Pancreas (tissue), 10 donors: ENCODE measurements at places on chromosomes 6 and 20. TPM values are rescaled to one million over a fixed set of nuclear protein-coding genes. Genes with fewer than 3 reads are reported as not detected.

DNA sequence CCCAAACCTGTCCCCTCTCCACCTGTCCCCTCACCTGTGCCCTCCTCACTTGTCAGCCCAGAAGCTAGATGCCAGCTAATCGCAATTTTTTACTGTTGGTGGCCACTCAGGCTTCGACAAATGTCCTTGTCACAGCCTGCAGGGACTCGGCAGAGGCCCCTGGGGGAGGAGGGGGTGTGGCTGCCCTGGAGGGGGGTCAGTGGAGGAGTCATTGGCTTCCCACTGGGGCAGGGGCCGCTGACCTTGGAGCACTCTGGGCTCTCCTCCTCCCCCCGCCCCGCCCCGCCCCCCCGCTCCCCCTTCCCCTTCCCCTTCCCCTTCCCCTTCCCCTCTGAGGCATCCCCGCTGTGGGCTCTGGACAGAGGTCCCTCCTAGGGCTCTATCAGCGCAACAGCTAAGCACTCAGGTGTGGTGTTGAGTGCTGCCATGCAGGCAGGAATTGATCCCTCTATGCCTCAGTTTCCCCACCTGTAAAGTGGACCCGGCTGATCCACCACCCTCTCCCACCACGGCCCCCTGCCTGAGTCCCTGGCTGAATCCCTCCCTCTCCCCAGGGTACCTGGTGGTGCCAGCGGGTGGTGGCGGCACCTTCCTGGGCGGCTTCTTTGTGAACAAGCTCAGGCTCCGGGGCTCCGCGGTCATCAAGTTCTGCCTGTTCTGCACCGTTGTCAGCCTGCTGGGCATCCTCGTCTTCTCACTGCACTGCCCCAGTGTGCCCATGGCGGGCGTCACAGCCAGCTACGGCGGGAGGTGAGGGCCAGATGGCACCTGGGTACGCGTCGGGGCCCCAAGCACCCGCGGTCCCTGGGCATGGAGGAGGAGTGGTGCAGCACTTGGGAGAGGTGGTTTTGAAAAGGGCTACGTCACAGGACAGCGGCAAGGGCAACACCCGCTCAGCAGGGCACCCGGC lies 23.8 kb downstream of the SLCO4A1 start:
- no peak for DNase-seq

DNA sequence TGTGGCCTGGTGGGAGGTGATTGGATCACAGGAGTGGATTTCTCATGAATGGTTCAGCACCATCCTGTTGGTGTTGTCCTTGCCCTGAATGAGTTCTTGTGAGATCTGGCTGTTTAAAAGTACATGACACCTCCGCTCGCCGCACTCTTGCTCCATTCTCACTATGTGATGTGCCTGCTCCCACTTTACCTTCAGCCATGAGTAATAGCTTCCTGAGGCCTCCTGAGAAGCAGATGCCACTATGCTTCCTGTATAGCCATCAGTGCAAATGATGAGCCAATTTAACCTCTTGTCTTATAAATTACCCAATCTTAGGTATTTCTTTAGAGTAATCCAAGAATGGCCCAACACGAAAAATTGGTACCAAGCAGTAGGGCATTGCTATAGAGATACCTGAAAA lies 34.5 kb downstream of the KIF16B start:
- DNase-seq, result no peak

Gene SLA2
- total RNA-seq, result 0.29 TPM

GRCh38 chr6:151147118-151147832 lies 92.5 kb upstream of the AKAP12 start:
- no peak for DNase-seq

DNA sequence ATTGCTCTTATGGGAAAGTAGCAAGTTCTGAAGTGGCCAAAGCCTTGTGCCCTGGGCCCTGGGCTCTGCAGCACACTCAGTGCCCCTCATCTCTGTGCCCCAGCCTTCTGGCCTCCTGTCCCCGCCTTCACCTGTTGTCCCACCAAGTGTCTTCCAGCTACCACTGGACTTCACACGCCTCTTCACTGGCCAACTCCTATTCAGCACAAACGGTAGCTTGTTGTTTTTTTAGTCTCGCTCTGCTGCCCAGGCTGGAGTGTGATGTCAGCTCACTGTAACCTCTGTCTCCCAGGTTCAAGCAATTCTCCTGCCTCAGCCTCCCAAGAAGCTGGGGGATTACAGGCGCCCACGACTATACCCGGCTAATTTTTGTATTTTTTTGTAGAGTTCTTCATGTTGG lies 4.8 kb downstream of the CCHCR1 start:
- no peak for DNase-seq

GRCh38 chr6:140078561-140079125 lies 704.2 kb upstream of the CITED2 start:
- no peak for DNase-seq

DNA sequence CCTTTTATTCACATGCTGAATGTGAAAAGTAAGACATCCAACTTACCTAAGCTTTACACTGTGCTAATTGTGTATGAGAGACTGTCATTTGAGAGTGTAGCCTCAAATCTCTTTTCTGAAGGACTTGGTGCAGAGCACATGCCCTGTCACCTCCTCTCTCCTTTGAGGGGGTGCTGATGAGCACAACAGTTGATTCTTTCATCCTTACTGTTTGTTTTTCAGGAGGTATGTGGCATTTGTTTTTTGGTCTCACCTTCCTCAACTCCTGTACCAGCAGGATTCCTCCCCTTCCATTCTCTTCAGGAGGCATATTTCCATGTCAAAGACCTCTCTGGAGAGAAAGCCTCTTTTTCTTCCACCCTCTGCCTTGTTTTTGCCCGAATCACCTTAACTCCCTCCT lies 252.6 kb upstream of the CITED2 start:
- no peak for DNase-seq

DNA sequence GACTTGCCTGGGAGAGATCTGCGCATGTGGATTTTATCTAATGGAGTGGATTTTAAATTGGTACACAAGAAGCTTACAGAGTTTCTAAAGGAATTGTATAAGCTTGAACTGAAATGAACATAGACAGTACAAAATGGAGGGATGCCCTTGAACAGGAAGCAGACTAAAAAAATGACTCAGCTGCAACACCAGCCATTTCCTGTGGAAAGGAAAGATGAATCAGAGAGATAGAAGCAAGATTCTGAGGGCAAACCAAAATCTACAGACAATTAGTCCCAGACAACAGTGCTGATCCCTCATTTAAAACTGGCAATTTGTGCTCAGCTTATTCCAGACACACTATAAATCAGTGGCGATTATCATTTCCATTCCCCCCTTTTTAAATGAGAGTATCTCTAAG lies 114.6 kb upstream of the TCF21 start:
- no peak for DNase-seq

DNA sequence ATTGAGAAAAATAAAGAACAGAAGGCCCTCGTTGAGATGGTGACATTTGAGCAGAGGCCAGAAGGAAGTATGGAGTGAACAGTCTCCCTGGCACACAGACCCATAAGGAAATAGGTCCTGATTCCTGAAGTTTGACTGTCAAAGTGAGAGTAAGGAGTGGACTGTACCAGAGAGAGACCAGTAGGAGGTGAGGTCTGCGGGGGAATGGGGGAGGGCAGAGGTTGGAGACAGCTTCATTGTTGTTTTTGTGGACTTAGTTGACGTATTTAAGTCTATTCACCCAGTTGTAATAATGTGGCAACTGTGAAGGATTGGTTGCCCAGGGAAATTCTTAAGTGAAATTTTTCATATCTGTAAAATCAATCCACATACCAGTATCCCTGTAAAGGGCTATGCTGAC lies 110.7 kb downstream of the TFAP2B start:
- no peak for DNase-seq

Gene TNF
- 0.31 TPM for total RNA-seq

- DNase-seq, result peak; percentile 17
Measured at GRCh38 chr6:453152-453551, 61.6 kb downstream of the IRF4 start.

Gene SUPT3H
- 5.6 TPM for total RNA-seq

GRCh38 chr6:56843476-56844349 lies 111.2 kb upstream of the BEND6 start:
- peak; percentile 78 for DNase-seq

DNA sequence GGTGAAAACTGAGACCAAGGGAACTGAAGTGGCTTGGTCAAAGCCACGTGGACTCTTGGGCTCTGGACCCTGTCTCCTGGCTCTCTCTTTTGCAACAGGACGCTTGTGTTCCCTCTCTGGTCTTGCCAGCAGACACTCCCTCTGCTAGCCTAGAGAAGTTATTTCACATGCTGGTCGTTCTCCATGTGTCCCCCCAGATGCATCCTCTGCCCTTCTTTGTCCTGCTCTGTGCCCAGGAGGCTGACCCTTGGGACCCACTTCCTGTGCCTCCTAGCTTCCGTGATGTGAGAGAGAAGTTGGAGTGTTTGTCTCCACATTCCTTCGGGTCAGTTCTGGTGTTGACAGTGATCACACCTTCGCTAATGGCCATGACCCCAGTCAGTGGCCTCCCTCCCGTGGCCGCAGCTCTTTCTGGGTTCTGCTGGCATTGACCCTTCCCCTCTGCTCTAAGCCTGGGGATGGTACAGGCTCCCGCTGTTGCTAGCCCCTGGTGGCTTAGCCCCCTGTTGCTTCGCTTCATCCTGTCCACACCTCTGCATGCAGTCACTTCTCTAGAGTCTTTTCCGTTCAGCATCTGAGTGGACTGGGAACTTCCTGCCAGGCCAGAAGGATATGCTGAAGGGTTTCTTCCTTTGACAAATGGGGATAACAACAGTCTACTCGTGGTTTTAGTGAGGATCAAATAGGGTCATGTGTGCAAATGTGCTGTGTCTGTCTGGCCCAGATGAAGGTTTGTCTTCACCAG lies 70.1 kb upstream of the BMP2 start:
- DNase-seq, result no peak

- DNase-seq, result no peak
Measured at GRCh38 chr6:1993042-1993441, 252.4 kb downstream of the GMDS start.

DNA sequence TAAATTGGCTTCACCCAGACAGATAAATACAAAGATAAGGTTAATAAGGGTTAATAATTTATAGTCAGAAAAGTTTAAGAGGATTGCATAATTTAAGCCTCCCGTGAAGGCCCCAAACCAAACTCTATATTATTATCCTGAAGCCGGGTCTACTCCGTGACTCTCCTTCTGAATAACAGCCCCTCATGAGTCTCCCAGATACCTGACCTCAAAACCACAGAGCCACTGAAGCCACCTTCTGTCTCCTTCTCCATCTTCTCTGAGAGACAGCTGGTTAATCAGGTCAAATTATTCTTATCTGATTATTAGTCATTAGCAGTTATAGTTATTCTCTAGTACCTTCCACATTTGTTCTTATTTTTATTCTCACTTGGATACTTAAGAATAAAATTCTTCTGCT lies 569.2 kb upstream of the AGPAT4 start:
- no peak for DNase-seq
